ENCODE measurements at places on chromosomes 3 and 15.
A peak's percentile ranks its signal among the peaks of the same experiment; 100 is the strongest.

GRCh38 chr15:39597751-39598185 lies 16.9 kb downstream of the THBS1 start:
- DNase-seq, result no peak

- no peak for DNase-seq
Observed at GRCh38 chr3:150535204-150535603, 11.1 kb downstream of the SERP1 start.

- DNase-seq, result no peak
Observed at GRCh38 chr15:67967871-67968431, 86.2 kb upstream of the PIAS1 start.

GRCh38 chr15:67585681-67586080 lies 43.2 kb downstream of the MAP2K5 start:
- DNase-seq, result no peak

GRCh38 chr15:70047386-70048197 lies 50.1 kb downstream of the TLE3 start:
- DNase-seq, result no peak

GRCh38 chr15:63122002-63122875 lies 578 bp downstream of the LACTB start:
- DNase-seq, result peak; percentile 67

DNA sequence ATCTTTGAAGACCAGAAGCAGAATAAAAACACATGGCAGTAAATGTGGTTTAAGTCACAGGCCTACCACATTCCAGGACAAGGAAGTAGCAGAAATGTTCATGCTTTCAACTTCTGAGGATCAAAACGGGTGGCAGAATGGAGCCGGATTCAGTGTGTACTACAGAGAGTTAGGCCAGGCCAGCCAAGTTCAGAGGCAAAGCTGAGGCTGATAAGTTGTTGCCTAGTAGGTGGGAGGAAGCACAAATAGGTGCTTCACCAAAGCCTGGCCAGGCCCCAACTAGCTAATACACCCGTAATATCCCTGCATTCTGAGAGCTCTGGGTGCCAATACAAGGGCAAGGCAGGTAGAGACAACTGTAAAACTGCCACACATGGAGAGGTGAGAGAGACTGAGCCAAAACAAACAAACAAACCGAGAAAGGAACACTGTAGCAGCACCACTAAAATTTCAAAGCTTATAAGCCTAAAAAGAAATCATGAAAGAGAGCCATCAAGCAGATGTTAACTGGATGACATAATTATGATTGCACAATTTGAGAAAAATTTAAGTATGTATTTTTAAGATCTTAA lies 156.4 kb upstream of the CBLB start:
- no peak for DNase-seq

GRCh38 chr15:62997441-62997840 lies 45.1 kb upstream of the TPM1 start:
- DNase-seq, result no peak

- DNase-seq, result peak; percentile 67
Observed at GRCh38 chr15:52678468-52679231, 538 bp downstream of the ATOSA start.

- no peak for DNase-seq
Observed at GRCh38 chr15:68808091-68808490, 12.6 kb downstream of the ANP32A start.

DNA sequence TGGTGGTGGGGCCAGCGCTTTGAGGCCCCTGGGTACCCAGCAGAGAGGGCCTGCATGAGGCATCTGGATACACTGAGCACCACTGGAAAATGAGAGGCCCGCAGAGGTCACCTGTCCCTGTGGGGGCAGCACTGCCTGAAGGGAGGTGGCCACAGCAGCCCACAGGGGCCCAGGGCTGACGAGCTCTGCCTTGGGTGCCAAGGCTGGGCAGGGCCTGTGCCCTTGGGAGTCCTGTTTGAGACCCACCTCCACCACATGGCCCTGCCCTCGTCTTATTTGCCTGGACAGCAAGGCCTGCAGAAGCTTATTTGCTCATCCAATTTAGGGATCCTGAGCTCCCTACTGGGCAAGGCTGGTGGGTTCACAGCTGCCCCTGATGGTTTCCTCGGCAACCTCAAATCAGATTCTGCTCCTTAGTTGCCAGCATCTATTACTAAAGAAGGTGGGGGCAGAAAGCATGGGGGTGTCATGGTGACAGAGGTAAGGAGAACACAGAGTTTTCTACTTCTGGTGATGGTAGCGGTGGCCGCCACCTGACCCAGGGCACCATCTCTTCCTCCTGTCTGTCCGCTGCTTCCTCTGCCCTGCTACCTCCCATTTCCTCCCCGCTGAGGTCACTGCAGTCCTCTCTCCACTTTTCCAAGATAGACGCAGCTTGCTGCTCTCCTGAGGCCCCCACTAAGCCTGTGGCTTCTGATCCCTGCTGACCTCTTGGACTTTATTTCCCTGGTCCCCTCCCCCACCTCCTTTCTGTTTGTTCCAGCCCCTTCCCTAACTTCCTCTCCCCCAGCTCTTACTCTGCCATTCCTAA lies 62.9 kb downstream of the HMCES start:
- no peak for DNase-seq

Data from T-helper 22 cell (primary cell).